ENCODE measurements at places on chromosomes 16 and 17.

- no peak for DNase-seq
Measured at GRCh38 chr17:81193051-81193410, 27.0 kb upstream of the AATK start.

GRCh38 chr16:70646260-70647241 is at the start of gene IL34:
Gene IL34, plus strand, starts transcription at chr16:70646559. Its CDS starts 389 bp downstream, at chr16:70646948.
- peak; percentile 37 for DNase-seq

- DNase-seq = no peak
Measured at GRCh38 chr17:29458066-29458465, 67.9 kb downstream of the TAOK1 start.

GRCh38 chr17:352421-353212 is at the start of gene RPH3AL:
Gene RPH3AL, minus strand, starts transcription at chr17:352807. Its CDS starts 25,264 bp downstream, at chr17:327543.
- peak; percentile 13 for DNase-seq

GRCh38 chr17:38850374-38850773 is 3.1 kb downstream of the RPL23 start:
- no peak for DNase-seq

- no peak for DNase-seq
Measured at GRCh38 chr17:2847381-2848333, 51.4 kb downstream of the RAP1GAP2 start.

DNA sequence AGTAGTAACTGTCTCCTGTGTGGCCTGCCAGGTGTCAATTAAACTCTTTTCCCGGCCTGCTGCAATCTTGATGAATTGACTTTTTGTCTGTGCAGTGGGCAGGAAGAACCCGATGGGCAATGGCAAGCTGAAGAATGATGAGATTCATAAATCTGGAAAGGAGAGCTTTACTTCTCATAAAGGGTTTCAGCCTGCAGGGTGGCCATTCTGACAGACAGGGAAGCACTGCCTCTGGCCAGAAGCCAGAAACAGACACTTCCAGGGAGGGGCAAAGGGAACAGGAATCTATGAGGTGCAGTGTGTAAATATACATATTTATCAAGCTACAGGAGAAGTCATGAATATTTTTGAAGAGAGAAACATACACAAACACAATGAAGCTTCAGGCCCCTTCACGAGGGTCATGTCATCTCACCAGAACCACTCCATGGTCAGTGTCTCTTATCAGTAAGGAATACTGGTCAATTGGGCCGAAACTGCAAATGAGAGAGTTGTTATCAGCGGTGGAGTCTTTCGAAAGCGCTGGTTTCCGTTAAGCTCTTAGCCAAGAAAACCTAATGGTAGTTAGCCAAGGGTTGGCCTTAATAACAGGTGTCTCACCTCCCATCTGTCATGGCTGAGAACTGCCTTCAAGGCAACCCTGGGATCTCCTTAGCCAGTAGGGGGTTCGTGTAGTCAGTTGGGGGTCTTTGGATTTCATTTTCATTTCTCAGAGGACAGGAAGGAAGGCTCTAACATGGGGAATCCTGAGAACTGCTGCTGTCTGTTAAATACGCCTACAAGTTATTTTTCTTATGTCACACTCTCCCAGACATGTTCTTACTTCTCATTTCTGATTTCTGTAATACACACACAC is 1.2 kb upstream of the NARF start:
- peak; percentile 39 for DNase-seq

GRCh38 chr16:48434653-48435317 is 49.6 kb upstream of the SIAH1 start:
- peak; percentile 73 for DNase-seq

GRCh38 chr17:31327534-31328159 is 6.2 kb upstream of the EVI2A start:
- DNase-seq = peak; percentile 81

DNA sequence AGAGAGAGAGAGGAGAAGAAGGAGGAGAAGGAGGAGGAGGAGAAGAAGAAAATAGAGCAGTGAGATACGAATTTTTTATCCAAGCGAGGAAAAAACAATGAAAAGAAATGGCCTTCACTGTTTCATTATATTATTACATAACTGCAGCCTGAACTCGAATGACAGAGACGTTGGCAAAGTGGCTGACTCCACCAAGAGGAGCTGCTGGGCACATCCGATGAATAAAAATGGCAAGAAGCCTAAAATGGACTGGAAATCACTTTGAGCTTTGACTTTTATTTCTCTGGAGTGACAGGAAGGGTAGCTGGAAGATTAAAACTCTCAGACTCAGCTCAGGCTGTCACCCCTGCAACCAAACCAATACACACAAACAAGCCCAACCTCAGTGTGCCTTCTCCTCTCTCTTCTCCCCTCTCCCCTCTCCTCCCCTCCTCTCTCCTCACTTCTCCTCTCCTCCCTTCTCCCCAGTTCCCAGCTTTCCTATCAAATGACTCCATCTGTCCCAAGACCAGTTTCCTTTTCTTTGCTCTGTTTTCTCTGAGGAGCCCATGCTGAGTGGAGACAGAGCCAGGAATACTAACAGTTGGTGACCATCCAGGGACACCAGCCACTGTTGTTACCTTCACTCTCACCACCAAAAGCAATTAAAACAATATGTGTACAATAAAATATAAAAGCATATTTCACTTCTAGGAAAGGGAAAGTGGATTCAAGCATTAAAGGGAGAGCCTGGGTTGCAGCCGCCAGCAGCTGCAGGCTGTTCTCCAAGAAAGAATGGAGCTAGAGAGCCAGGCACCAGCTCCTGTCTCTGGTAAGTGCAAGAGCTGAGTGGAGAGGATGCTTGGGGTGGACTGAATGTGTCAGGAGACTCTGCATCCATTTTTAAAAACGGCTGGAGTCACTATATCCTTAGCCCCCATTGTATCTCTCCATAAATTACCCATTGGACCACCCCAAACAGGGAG is 51.2 kb downstream of the SOX9 start:
- no peak for DNase-seq

DNA sequence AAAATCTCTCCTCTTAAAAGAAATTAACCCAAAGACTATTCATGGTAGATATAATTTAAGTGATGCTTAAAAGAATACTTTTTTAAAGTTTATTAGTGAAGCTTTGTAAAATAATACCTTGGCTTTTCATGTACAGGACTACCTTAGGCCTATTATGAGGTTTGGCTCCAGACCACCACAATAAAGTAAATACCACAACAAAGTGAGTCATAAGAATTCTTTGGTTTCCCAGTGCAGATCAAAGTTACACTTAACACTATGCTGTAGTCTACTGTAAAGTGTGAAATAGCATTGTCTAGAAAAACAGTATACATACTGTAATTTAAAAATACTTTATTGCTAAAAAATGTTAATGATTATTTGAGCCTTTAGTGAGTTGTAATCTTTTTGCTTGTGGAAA is 31.7 kb downstream of the CLTC start:
- DNase-seq = no peak

DNA sequence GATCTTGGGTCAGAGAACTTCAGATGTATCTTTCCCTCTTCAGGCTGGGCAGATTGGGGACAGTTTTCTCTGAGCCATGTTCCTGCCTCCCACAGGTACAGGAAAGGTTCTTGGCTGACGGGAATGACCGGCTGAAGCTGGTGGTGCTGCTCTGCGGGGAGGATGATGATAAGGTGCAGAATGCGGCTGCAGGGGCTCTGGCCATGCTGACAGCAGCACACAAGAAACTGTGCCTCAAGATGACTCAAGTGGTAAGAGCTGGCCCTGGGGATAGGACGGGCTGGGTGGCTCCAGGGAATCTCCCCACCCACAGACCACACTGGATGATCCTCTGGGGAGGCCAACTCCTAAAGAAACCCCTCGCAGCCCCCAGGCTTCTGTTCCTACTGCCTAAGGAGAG is 10.9 kb downstream of the SLC35G3 start:
- no peak for DNase-seq

DNA sequence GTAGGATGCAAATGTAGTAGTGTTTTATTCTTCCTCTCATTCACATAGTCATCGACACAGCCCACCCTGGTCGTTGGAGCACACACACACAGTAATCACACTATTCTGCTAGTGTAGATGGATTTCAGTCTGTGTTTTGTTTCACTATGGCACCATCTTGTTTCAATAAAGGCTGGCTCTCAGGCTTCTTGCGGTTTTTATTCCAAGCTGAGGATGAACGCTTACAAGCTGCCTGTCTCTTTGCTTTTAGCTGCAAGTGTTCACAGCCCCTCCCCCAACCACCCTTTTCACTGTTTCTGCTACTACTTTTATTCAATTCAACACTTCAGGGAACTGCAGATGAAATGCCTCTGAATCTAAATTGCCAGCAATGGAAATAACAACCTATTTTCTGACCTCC is 140.9 kb upstream of the PMFBP1 start:
- DNase-seq = peak; percentile 1

GRCh38 chr17:50903604-50904517 is 37.7 kb upstream of the TOB1 start:
- peak; percentile 23 for DNase-seq

DNA sequence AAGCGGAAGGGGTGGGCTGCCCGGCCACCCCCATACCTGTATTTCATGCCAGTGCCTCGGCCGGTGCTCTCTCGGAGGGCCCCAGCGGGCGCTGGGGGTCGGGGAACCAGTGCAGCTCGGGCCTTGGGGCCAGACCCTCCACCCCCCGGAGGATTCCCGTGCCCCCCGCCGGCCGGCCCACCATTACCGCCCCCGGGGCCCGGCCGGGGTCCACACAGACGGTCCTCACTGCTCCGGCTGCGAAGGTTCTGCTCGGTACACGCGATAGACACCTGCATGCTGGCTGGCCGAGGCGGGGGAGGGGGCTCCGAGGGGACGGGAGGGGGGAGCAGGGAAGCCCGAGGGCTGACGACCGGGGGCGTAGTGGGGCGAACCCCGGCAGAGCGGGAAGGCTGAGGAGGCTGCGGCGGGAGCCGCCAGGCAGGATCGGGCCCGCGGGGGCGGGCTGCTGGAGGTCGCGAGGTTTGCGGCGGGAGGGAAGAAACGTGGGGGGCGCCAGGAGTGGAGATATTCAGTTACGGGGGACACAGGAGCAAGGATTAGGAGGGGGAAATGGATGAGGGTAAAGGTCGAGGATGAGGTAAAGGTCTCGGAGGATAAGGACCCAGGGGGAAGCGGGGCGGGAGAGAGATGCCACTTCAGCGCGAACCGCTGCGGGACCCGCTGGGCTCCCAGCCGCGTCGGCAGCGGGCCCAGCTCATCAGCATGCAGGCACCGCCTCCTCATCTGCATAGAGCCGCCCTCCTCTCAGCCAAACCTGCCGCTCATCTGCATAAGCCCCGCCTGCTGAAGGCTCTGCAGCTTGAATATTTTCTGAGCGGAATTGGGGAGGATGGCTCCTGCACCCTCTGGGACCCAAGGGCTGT is at the start of gene KCNAB3:
Gene KCNAB3, minus strand, starts transcription at position 699 of the 866 bp plus-strand sequence. Its CDS starts 421 bp downstream, at position 278.
- peak; percentile 73 for DNase-seq

GRCh38 chr16:6777624-6778023 is 555.0 kb upstream of the RBFOX1 start:
- DNase-seq = no peak

DNA sequence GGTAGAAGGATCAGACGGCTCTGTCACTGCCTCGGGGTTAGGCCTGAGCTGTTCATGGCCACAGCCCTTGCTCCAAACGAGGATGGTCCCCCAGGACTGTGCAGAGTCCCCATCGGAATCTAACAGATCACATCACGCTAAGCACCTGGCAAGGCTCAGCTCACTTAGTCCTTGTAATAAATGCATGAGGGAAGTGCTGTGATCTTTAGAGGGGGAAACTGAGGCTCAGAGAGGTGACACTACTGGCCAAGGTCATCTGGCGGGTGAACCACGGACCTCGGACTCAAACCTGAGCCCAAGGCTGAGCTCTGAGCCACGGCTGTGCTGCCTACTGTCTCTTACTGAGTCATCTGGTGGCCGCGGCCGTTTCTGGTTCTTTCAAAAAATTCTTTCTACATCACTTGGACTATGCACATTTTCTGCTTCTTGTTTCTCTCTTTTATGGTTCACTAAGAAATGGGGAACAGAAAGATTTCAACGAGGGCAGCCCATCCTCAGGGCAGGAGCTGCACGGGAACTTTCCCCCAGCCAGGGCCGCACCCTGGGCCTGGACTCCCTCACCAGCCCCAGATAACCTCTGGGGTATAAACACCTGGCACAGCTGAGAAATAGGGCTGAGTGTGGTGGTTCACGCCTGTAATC is 55.6 kb downstream of the COTL1 start:
- no peak for DNase-seq

GRCh38 chr16:86975445-86975844 is 341.7 kb downstream of the C16orf95 start:
- DNase-seq = peak; percentile 91

DNA sequence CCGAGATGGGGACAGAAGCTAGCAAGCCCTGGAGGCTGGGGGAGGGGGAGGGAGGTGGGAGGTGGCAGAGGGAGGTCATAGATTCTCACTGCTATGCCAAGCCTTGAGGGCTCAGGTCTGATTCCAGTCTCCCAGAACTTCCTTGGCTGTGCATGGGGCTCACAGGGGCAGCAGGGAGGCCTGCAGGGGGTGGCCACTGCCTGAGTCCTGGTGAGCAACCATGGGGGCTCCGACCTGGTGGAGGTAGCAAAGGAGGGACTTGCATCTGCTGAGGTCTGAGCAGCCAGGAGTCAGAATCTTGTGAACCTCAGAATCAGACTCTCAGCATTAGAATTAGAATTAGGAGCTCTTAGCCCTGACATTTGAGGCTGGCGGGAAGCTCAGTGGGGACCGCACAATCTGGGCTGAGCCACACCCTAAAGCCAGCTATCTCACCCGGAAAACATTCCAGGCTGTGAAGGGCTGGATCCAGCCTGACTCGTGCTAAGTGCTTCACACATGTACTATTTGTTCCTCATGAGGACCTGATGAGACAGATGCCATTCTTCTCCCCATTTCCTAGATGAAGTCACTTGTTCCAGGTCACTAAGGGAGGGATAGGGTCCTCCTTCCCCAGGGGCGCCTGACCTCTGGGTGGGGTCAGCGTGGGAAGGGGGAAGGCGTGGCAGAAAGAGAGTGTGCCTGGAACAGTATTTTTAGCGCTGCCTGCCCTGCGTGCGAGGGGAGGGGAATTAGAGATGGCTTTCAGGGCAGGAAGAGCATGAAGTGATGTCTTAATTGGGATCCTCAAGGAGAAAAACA is 17.3 kb upstream of the KCNJ12 start:
- no peak for DNase-seq

DNA sequence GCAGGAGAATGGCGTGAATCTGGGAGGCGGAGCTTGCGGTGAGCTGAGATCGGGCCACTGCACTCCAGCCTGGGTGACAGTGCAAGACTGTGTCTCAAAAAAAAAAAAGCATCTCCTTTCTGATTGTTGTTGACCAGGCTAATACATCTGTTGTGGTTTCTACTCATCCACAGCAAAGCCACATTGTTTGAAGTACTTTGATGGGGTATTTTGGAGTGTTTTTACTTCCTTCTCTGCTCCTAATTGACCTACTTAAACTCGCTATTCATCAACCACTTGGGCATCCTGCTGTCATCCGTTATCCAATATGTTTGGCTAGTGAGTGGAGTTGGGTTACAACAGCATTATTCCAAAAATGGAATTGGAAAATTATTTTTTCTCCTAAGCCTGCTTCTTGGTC is 3.5 kb upstream of the CDC27 start:
- no peak for DNase-seq

- DNase-seq = no peak
Measured at GRCh38 chr17:74842146-74842598, 17.5 kb downstream of the GRIN2C start.

- no peak for DNase-seq
Measured at GRCh38 chr16:964356-965035, 6.3 kb downstream of the LMF1 start.

GRCh38 chr16:11224096-11224893 is 31.7 kb downstream of the SOCS1 start:
- DNase-seq = no peak

Data from fibroblast of pulmonary artery (primary cell).